MCF 10A (cell line): ENCODE measurements at places on chromosomes 1 and 21. TPM values are rescaled to one million over a fixed set of nuclear protein-coding genes. Genes with fewer than 3 reads are reported as not detected.

GRCh38 chr21:18026359-18026758, 207.2 kb upstream of the C21orf91 start:
- DNase-seq, result no peak

GRCh38 chr1:235168375-235168774, 7.3 kb upstream of the RBM34 start:
- DNase-seq, result no peak

DNA sequence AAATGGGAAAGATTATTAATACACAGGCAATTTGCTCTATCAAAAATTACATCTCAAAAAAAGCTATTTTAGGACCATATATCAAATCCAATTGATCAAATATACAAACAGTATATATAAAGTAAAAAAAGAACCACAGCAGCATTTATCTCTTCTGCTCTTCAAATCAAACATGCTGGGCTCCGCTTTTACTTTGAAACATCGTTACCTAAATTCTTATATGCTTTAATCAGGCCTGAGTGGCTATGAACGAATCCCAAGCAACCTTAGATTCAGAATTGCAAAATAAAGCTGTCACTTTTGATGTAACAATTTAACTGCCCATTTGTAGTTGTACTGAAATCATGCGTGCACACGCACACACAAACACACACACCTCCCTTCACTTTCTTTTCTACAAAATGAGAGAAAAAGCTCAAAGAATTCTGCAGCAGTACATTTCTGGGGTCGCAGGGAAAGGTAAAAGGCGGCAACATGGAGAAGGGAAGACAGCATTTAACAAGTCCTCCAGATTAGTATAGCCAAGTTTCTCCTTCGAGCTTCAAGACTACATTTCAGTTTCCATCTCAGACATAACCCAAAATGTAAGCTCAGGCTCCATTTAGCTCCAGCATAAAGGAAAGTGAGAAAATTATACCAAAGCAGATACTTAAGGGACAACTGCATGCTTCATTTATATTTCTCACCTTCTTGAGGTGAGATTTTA, 92.2 kb upstream of the TTC39A start:
- DNase-seq, result no peak

DNA sequence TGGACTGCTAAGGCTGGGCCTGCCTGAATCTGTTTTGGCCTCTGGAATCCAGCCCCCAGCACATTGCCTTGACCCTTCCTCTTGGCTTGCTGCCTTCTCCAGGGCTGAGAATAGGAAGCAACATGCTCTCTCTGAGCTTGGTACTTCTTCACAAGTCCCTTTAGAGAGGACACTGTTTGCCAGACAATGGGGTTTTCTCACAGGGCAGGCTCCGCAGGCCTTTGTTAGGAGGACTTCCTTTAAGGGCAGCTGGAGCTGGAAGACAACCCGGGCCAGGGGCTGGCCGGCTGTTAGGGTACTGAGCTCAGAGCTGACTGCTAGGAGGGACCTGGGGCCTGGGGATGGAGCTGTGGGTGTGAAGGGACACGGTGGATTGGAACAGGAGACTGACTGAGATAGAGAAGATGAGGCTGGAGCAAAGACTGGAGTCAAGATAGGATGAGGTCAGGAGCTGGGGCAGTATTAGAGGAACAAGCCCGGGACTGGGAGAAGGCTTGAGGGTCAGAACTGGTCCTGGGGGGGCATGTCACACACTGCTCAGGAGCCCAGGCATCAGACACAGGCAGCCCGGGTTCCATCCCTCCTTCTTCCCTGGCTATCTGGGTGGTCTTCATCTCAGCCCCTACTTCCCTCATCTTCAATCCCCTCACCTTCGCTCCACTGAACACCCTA, 5.4 kb upstream of the ALPL start:
- DNase-seq, result no peak

- DNase-seq, result no peak
These were observed 1.7 kb downstream of the NES start for GRCh38 chr1:156675210-156676113.

DNA sequence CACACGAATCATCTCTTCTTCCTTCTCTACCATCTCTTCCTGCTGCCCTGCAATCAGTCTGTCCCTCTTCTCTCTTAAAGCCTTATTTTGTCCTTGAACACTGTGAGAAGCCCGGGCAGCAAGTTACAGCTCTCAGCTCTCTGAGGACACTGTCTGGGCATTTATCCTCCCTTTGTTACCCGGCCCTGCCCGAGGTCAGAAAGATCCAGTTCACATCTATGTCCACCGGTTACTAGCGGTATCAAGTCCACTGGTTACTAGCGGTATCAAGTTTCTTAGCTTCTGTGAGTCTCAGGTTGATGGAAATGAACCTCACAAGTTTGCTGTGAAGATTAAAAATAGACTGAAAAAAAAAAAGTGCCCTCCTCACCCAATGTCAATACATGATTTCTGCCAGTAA, 18.8 kb downstream of the IFNLR1 start:
- DNase-seq, result no peak

GRCh38 chr1:227086636-227087035, 146.5 kb downstream of the COQ8A start:
- no peak for DNase-seq

The RAB3B gene
- total RNA-seq, result 0.02 and 0.05 TPM in 2 replicates

GRCh38 chr1:187958207-187958606, 1129.5 kb downstream of the PLA2G4A start:
- DNase-seq, result no peak

The RGS1 gene
- total RNA-seq, result not detected in 2 replicates

GRCh38 chr1:203641503-203641890, 14.9 kb downstream of the ATP2B4 start:
- DNase-seq, result no peak

- no peak for DNase-seq
These were observed 24.7 kb downstream of the SLC6A17 start for GRCh38 chr1:110174961-110175360.

DNA sequence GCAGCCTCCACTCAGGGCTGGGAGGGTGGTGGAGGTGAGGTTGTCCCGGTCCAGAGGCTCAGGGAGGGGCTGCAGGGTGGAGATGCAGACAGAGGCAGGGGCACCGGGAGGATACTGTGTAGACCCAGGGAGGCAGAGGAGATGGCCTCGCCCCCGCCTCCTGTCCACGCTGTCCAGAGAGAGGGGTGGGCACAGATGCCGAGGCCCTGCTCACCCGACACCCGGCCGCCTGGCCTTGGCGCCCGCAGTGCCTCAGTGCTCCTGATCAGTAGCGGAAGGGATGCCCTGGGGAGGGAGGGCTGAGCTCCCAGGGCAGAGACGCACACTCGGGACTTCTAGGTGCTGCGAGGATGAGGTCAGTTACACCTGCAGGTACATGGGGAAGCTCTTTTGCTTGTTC, 102.7 kb upstream of the TTC34 start:
- no peak for DNase-seq

The CFHR3 gene
- total RNA-seq, result not detected in 2 replicates

DNA sequence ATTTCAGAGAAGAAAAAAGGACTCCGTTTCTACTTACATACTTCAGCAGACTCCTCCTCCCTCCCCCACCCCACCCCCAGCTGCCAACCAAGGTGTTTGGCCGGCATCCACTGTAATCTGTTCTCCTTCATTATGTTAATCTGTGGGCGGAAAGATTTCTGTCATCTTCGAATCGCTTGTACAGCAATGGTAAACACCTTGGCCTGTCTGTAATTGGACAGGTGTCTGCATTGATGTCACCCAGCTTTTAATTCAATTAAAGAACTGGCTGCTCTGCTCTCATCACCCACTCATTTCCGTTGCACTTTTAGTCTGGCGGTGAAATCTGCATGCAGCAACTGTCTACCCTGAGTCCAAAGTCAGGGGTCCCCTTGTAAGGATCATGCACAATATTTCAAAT, 368.6 kb downstream of the USH2A start:
- DNase-seq, result no peak

The NBPF8 gene
- total RNA-seq, result 14.9 and 20.9 TPM in 2 replicates
